ENCODE measurements at places on chromosomes 3 and 15.

GRCh38 chr3:119700269-119700919, 2.4 kb upstream of the CFAP91 start:
- no peak for DNase-seq

DNA sequence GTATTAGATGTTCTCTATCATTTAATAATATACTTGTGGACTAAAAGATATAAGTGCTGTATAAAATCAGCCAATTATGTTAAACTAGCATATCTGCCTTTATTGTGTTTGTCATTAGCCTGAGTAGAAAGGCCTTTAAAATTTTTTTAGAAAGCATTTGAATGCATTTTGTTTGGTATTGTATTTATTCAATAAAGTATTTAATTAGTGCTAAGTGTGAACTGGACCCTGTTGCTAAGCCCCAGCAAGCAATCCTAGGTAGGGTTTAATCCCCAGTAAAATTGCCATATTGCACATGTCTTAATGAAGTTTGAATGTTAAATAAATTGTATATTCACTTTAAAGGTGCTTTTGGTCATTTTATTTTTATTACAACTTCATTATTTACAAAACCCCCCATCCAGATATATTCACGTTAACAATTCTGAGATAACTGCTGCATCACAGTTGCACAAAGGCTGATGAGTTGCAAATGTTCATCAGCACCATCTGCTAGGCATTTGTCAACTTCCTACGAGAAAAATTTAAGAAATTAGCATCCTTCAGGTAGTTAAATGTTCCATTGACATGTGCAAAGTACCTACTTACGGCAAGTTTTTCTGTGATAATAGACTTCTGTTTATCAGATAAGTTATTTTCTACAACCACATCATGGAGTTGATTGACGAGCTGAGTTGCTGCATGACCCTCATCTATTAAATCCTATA, 6.3 kb downstream of the EIF4A2 start:
- no peak for DNase-seq

- peak; percentile 15 for DNase-seq
Observed at GRCh38 chr3:50436114-50436674, 67.2 kb downstream of the CACNA2D2 start.

DNA sequence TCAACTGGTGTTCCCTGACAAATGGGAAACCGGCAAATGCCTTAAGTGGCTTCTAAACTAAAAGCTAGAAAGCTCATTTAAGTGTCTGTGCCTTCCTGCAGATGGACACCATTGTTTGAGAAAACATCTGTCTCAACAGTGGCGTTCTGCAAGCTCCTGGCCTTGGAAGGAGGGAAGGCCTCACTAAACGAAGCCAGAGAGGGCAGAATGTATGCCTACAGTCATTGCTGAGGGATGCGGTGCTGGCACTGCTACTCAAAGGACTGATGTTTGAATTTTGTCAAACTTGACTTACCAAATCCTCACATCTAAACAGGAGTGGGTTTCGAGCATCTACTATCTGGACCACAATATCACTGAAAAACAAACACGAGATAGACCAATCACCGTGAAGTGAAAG, 12.2 kb downstream of the LSG1 start:
- no peak for DNase-seq

DNA sequence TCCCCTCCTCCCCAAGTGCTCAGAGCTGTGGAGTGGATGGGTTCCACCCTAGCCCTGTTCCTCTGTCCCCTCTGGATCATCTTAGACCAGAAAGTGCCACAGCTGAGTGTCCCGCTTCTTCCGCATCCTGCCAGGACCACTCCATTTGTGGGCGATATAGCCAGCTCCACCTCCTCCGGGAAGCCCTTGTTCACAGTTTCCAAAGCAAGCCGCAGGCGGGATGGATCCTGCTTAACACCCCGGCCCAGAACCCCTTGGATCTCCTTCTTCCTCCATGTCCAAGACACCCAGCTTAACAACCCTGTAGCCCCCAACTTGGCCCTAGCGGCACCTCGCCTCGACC, 490 bp upstream of the ALAS1 start:
- no peak for DNase-seq

DNA sequence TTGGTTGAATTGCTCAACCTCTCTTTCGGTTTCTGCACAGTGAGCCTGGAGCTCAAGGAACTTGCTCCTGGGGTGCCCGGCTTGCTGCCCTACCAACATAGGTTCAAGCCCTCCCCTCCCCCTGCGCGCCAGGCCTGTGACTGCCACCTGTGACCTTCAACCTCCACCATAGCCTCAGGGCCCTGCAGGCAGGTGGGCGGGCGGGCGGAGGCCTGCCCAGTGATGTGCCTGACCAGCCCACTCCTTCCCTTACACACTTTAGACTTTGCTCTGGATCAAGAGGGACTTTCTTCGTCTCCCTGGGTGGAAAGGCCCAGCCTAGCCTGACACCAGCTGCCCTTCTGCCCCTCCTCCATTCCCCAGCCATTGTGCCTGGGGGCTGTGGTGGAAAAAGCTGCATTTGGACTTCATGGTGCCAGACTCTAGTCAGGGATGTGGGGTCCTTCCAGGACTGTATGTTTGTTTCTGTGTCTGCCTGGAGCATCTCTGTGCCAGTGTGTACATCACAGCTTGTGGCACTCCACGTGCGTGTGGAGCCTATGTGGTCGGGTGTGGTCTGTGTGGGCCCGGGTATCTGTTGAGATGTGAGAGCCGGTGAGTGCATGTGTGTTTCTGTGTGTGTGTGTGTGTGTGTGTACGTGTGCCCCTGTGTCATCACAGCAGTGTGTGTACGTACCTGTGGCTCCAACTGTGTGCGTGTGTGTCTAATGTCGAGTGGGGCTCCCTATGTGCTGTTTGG, 9.5 kb downstream of the PRKCD start:
- DNase-seq = no peak

DNA sequence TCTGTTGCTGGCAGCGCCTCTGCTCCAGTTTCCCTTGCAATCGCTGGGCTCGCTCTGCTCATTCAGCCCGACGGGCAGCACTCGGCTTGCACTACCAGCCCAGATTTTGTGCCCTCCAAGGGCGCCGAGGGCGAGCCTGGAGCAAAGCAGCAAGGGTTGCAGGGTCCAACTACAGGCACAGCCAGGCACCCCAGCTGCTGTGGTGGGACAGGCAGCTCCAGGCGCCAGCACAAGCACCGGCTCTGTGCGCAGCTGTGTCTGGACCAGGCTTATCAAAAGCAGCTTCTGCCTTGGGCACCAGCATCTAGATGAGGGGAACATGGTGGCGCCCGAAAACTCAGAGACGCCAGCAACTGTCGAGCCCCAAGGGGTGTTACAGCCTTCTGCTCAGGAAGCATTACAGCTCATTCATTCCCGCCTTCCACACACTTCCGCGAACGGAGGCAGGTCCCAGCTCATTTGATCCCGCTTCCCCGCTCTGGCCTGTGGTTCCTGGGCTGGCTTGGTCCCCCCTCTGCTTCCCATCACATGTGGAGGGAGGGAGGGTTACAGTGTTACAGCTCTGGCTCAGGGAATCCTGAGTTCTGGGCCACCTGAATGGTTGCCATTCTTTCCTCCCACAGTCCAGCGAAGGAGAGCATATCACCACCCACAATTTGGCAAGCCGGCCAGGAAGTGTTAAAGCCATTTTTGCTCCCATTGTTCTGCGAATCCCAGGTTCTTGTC, 409.9 kb upstream of the ALCAM start:
- DNase-seq = no peak

GRCh38 chr15:75827691-75828090, 15.6 kb upstream of the UBE2Q2 start:
- no peak for DNase-seq

- DNase-seq = no peak
Observed at GRCh38 chr3:171791692-171792076, 18.6 kb downstream of the PLD1 start.

- no peak for DNase-seq
Observed at GRCh38 chr15:63476229-63476632, 28.2 kb upstream of the USP3 start.

GRCh38 chr3:33047842-33048834, 48.8 kb downstream of the GLB1 start:
- no peak for DNase-seq

DNA sequence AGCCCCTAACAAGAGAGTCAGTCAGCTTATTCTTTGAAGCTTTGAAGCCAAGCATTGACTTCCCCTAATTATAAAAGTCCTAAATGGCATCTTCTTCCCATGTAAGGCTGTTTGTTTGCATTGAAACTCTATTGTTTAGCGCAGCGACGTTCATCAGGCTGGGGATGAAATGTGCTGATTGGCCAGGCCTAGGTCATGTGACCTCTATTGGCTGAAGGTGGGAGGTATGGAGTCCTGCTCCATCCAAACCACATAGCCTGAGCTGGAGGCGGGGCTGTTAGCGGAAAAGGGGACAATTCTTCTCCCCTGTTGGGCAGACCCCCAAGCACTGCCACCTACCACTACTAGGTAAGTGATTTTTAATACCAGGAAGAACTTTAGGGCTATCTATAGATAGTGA, 145.3 kb upstream of the PRR23C start:
- no peak for DNase-seq

GRCh38 chr15:31499236-31499952, 172.8 kb downstream of the KLF13 start:
- no peak for DNase-seq

GRCh38 chr3:131540821-131541220, 38.0 kb upstream of the MRPL3 start:
- no peak for DNase-seq

DNA sequence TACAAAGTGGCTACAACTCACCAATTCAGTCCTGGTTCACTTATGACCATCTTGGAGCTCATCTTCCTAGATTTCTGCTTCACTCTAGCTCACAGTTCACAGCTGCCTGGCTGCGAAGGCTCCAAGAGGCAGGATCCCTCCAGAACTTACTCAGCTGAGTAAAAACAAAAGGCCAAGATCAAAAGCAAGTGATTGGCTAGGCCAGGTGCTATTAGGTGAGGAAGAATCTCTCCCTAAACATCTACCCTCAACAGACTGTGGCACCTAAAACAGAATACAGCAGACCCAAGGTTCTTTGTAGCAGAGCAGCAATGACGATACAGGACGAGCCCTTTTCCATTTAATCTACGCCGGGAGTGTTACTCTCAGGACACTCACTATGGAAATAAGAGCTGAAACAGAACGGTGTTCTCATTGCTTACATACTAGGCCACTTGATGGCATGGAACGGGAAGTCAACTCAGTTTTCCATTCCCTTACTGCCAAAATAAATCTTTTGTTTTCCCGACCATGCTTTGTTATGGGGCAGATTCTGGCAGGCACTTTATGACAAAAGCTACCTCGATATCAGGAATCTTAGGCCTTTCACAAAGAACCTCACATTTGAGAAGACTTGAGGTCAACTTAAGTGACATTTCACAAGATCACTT, 901 bp downstream of the ICE2 start:
- no peak for DNase-seq

Measured in substantia nigra (tissue), 51 donors.